ENCODE measurements at places on chromosomes 1 and 21.

DNA sequence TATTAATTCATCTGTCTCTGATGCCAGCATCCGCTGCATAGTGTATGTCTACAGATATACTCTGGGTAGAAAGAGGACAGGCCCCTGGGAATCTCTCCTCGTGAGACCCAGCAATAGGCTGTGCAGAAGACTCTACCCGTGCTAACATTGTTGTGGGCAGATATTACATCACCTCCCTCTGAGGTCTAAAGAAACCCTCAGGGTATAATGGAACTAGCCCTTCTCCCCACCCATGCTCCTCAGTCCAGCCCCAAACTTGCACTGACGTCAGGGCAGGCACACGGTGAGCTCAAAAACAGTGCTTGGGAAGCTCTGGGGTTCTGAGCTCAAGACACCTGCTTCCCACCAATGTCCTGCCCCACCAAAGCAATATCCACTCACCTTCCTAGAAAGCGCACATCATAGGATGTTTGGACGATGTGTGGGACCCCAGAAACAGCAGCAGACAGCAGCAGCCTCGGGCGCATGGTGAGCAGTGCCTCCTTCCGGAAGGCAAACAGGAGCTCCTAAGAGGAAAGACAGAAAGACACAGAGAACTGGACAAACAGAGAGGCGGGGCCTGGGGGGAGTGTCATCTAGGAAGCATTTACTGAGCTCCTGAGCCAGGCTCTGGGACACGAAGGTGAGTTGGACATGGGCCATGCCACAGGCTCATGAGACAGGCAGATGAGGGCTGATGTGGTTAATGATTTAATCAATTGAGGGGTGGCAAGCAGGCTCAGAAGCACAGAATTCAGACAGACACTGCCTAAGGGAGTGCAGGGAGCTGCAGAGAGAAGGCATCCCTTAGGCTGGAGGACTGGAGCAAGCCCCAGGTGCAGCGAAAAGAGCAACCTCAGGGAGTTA is 4.8 kb downstream of the OVGP1 start:
- no peak for DNase-seq

DNA sequence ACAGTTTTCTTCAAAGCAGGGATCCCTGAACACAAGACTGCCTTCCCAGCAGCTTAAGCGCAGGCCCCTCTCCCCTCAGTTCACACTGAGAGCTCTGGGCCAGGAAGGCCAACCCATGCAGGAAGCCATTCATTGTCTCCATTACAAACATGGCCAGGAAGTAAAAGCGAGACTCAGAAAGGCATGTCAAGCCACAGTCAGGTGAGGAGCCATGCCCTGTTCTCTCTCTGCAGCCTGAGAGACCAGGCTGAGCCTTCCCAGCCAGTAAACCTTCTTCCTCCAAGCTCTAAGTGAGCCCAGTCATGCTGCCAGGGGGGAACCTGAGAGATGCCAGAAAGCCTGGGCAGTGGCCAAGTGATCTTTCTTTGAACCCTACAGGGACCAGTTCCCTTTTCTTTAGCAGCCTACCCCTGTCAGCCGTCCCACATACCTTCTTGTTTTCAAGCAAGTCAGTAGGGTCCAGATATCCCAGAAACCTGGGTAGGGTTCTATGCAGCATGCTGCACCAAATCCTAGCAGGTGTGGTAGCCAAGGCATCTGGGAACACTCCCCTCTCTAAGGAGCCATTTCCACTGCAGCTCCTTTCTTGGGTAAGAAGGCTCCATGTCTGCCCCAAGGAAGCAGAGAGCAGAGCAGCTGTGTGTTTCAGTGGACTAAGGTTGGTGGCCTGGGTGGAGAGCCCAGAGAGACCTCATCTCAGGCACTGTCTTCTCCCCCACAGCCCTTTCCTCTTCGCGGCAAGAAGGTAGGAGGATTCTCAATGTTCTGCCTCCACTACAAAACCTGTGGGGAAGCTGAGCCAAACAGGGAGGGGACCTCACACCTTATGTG is 977 bp downstream of the TRAF3IP3 start:
- DNase-seq = peak; percentile 32

DNA sequence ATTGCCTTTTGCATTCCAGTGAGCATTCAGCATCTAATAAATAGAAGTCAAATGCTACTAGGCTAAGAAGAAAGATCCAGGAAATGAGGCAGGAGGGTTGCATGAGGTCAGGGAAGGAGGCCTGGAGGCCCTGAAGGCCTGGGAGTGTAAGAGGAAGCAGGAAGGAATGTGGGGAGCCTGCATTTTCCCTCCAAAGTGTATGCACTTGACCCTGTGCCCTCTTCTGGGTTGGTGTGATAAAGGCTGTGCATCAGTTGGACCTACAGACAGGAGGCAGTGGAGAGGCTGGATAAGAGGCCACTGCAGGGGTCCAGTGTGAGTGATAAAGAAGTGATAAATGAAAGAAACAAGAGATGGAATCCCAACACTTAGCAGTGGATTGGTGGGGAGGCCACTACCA is 20.4 kb downstream of the KIAA1614 start:
- DNase-seq = peak; percentile 74

DNA sequence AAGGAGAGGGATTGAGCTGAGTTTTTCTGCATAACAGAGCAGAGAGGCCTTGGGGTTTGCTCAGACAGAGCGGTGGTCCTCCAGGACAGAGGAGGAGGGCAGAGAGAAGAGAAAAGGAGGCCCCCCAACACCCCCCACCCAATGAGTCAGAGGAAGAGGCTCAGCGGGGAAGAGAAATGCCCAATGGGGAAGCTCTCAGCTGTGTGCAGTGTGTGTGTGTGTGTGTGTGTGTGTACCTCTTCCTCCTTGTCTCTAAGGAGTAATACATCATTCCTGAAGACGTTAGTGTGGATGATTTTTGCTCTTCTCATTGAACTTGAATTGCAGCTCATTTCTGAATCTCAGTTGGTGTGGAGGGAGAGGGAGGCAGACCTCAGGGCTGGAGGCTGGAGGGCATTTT is 8.7 kb downstream of the TMPRSS3 start:
- DNase-seq = no peak

- no peak for DNase-seq
These were observed 21.3 kb downstream of the MIIP start for GRCh38 chr1:12040457-12041051.

GRCh38 chr1:29591601-29592260 is 355.4 kb downstream of the PTPRU start:
- no peak for DNase-seq

GRCh38 chr1:191851799-191852595 is 306.3 kb upstream of the RGS18 start:
- peak; percentile 49 for DNase-seq

DNA sequence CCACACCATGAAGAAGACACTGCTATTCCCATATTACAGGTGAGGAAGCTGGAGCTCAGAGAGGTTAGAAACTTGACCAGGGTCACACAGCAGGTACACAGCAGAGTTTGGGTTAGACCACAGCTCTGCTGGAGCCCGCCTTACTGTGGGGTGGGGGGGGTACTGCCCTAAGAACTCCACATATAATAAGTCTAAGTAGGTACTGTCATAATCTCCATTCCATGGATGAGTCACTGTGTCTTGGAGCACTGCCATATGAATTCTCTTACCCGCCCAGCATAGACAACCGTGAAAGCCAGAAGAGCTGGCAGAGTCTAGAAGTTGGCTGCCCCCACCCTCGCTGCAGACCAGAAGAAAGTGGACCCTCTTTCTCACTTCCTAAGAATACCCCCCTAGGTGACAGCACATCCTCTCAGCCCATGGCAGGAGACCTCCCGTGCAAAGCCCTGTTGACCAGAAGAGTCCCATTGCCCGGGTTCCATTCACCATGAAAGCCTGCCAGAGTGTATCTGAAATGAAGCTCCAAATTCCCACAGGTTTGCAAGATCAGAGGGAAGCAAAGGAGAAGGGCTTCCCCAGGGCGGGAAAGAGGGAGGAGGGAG is 5.2 kb upstream of the PLA2G2D start:
- peak; percentile 87 for DNase-seq

DNA sequence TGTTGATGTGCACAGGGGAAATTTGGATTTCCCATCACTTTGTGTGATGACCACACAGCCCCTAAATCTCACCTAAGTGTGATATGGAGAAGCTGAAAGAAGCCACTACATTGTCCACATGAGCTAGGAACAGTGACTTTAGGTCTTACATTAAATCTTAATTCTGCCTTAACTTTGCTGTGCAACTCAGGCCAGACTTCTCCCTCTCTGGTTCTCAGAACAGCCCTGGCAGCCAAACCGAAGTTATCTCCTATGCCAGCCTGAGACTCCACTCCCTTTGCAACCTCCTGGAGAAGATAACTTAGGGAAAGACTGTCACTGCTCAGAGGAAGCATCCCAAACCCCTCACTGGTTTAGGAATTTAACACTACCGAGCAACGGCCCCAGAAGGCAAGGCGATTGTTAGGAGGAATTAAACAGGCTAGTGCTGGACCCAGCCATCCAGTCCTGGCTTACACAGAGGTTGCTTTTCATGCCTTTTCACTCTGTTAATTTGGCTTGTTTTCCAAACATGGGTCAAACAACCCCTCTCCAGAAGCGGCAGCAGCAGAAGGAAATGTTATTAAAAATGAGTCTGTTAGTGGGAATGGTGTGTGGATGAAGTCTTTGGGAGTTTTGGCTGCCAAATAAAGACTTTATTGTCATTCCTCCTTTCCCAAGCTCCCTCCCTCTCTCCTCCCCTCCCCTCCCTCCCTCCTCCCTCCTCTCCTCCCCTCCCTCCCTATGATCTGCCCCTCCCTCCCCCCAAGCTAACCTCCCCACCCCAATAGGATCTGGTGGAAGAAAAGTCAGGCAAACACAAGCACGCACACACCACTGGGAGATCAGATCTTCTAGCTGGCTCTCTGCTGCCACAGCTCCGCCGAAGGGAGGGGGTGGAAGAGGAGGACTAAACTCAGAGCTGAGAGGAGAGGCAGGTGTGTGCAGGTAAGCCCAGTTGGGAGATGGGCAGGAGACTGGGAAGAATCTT is at the start of gene PRELP:
TSS of gene PRELP (plus strand) at position 795 of the 970 bp plus-strand sequence. CDS start 7,379 bp downstream, outside the sequence.
- DNase-seq = no peak

- no peak for DNase-seq
These were observed 394.8 kb downstream of the LMX1A start for GRCh38 chr1:164961715-164962114.

DNA sequence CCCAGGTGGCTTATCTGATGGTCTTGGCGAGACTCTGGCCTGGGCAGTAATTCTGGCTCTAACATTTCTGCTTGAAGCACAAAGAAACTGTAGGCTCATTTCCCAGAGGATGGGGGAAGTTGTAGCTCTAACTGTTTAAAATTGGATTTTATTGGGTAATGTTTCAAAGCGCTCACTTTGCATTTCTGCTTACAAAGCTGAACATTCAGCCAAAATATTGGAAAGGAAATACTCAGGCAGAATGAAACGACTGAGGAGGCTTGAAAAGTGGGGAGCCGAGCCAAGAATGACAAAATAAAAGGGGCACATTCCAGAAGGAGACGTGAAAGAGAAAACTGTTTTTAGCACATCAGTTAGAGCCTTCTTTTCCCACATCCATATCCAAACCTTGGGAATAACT is 202.6 kb downstream of the GRIK1 start:
- DNase-seq = no peak

DNA sequence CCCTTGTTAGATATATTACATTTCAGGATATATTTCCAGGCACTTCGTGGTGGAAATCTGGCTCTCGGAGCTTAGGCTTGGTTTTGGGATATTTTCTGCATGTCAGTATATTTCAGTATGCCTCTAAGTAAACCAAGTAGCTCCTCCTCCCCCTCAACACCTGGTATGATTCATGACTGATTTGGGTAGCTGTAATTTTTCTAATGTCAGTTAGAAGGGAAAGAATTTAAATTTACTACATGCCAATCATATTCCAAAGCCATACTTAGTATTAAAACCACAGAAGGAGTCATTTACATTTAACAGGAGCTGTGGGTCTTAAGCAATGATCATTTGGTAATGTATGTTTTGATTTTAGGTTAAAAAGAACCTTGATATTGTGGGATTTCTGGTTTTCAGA is 40.6 kb downstream of the ST6GALNAC3 start:
- no peak for DNase-seq

- DNase-seq = no peak
These were observed at the start of gene SHCBP1L for GRCh38 chr1:182952677-182953444. Gene SHCBP1L (minus strand): TSS chr1:182953166. CDS start chr1:182953133, 33 bp downstream.

GRCh38 chr1:173048621-173049321 is 2.0 kb downstream of the TNFSF18 start:
- no peak for DNase-seq

- DNase-seq = no peak
These were observed 73.5 kb downstream of the ZNF644 start for GRCh38 chr1:90948301-90948700.

- DNase-seq = no peak
These were observed at the start of gene PTPN14 for GRCh38 chr1:214551436-214552173. Gene PTPN14 (minus strand): TSS chr1:214551602. CDS start chr1:214464803, 86,799 bp downstream.

DNA sequence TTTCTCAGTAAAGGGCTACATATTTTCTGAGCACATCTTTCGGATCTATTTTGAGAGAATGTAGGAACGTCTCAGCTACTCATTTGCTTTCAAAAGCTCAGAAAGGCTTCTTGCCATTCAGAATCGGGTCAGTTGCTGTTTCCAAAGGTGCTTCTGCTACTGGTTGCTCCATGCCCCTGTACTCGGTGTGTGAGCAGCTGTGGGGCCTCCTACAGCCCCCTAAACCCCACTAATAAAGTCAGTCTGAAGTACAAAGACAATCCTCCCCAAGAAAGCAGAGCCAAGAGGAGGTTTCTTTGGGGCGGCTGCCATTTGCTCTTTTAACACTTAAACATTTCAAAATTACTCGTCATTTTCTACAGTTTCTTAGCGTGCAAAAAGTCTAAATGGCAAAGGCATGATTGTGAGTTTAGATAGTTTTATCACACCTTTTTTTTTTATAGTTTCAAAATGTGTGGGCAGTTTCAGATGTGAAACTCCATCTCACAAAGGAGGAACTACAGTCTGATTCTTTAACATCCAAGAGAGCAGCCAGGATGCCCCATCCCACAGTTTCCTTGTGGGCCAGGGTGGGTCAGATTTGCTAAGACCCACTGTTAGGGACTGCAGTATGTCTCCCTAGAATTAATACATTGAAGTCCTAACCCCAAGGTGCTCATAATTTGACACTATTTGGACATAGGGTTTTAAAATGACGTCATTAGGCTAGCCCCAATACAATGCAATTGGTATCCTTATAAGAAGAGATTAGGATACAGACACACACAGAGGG is 4.1 kb downstream of the RUNX1 start:
- DNase-seq = no peak

- no peak for DNase-seq
These were observed 182.0 kb upstream of the CHRM3 start for GRCh38 chr1:239204401-239204800.

GRCh38 chr1:104466068-104466467 is 716.4 kb downstream of the AMY1C start:
- DNase-seq = no peak

Data from hematopoietic multipotent progenitor cell treated with erythropoietin and hydrocortisone succinate and interleukin-3 and kit ligand, for 8 days (in vitro differentiated cells).